ENCODE measurements at places on chromosomes 5 and 9.

- no peak for DNase-seq
Observed at GRCh38 chr9:14155237-14155636, 158.7 kb downstream of the NFIB start.

DNA sequence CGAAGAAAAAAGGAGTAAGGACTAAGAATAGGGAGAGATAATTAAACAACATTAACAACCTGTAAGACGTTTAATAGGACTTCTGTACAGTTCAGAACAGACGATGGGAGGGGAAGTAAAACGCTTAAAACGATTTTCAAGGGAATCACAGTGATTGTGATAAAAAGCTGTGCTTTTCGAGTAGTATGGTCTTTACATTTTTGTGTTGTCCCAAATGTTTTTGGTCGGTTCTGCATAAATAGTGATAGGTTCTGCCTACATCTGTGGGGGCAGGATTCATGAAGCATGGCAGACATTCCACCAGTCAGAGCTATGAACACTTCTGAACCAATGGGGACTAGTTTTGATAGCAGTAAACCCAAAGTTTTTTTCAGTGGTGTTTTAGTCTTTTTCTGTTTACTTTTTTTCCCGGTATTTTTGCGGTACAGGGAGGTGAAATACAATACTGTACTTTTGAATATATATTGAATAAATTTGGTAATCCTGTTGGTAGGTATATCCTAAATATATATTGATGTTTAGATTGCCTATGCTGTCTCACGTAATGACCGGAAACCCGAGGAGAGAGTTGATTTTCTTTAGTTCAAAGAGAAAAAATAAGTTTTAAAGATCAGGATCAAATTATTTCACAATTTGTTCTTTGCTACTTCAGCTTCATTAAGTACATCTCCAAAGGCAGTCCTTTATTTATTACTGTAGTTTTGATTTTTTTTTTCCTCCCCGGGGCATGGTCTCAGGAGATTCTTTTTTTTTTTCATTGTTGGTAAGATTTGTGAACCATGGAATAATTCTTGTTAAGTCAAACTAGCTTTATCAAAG, 1.3 kb downstream of the ERBIN start:
- peak; percentile 37 for DNase-seq

GRCh38 chr5:174751154-174752000, 27.0 kb downstream of the MSX2 start:
- DNase-seq, result no peak

- no peak for DNase-seq
Observed at GRCh38 chr5:179900711-179901110, 7.0 kb downstream of the TBC1D9B start.

GRCh38 chr5:111124793-111125192, 32.6 kb downstream of the WDR36 start:
- DNase-seq, result no peak

DNA sequence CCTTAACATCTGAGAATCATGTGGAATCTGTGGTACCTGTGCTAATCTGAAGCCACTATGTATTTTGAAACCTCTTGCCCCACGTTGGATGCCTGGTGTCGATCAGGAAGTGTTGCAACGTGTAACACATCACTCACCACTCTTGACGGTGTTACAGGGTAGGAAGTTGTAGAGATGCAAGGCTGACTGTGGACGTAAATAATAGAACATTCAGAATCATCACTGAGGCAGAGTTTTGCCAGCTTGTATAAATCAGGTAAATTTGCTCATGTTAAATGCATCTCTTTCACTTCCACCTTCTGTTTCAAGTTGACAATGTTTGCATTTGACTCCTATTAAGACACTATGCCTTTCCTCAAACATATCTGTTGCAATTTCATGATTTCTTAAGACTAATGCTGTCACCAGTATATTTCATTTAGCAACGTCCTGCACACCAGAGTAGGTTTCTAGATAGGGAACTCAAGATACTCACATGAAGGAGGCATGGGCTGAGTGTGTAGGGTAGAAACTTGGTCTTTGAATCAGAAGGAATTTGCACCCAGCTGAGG, 38.1 kb downstream of the BASP1 start:
- DNase-seq, result peak; percentile 37

DNA sequence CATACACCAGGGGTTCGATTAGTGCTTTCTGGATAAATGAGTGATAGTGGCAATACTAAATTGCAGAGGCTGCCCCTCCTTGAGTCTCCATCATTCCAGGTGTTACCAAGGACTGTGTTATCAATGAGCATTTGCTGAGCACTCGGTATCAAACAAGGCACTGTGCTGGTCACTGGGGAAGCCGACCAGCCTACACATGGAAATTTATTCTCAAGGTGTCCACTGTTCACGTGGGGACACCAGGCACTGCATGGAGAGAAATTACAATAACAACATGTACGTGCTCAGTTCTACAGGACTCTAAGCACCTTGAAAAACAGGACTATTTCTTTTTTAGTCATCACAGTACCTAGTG, 22.2 kb downstream of the RGS3 start:
- DNase-seq, result no peak

DNA sequence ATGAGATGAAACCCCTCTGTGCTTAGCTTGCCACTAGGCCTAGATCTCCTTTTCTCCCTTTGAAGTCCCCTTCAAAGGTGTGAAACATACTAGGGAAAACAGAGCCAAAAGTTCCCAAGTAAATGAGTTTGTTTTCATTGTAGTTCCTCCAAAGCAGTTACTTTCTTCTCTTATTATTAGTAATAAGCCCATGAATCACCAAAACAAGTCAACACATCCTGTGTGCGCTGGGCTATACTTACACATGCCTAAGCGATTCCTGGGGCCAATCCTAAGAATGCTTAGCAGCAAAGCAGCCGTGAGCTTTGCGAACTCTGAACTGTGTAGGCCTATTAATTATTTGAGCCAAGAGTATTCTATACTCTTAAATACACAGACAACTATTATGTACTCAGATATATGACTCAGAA, 7.6 kb downstream of the ENC1 start:
- peak; percentile 32 for DNase-seq

GRCh38 chr9:91741522-91741921, 208.5 kb downstream of the ROR2 start:
- DNase-seq, result peak; percentile 72

GRCh38 chr5:8750100-8750499, 795.8 kb downstream of the SEMA5A start:
- peak; percentile 75 for DNase-seq

- no peak for DNase-seq
Observed at GRCh38 chr5:2755076-2755680, 3.7 kb upstream of the IRX2 start.

DNA sequence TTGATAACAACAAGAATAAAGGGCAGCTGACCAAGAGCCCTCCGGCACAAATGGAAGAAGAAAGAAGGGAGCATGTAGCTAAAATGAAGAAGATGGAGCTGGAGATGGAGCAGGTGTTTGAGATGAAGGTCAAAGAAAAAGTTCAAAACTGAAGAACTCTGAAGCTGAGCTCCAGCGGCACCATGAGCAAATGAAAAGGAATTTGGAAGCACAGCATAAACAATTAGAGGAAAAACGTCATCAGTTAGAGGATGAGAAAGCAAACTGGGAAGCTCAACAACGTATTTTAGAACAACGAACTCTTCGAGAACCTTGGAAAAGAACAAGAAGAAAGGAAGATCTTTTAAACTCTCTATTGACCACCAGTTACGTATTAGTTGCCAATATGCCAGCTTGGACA, 100.9 kb downstream of the GABBR2 start:
- peak; percentile 42 for DNase-seq

GRCh38 chr5:132385326-132386105, 16.0 kb downstream of the SLC22A5 start:
- DNase-seq, result no peak

GRCh38 chr5:45385321-45386058, 310.7 kb downstream of the HCN1 start:
- peak; percentile 86 for DNase-seq

DNA sequence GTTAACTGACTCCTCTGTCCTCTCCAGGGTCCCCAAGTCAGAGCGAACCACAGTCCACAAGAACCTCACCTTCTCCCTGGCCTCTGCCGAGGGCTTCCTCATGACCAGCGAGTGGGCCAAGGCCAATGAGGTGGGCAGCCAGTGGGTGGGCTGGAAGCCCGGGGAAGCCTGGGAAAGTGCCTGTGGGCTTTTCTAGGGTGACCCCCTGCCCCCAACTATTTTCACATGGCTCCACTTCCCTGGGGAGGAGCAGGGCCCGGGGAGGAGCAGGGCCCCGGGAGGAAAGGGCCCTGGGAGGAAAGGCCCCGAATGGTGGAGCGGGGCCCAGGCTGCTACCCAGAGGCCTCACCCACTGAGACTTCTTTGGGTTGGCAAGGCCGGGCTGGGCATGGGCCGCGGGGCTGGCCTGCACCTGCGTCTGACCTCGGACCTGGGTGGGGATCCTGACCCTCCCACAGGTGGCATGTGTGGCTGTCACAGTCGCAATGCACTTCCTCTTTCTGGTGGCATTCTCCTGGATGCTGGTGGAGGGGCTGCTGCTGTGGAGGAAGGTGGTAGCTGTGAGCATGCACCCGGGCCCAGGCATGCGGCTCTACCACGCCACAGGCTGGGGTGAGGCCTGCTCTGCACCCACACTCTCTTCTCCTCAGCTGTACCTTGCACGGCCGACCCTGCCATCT, 17.9 kb downstream of the ADGRD2 start:
- no peak for DNase-seq

- DNase-seq, result no peak
Observed at GRCh38 chr5:173729079-173729765, 112.8 kb upstream of the BOD1 start.

DNA sequence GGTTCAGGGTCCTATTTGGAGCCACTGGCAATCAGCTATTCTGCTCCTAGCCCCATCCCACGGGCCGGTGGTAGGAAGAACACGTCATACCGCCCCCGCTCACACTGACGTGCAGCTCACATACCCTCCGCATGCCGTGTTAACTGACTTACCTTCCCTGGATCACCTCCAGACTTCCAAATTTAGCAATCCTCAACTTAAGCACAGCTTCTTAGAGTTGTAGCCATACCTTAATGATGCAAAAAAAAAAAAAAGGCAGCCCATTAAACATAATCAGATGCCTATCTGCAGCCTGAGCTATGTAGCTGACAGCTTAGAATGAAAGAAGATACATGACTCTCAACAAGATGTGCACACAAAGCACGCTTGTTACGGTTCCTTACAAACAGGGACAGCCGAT, 93.0 kb downstream of the IRX2 start:
- DNase-seq, result no peak

DNA sequence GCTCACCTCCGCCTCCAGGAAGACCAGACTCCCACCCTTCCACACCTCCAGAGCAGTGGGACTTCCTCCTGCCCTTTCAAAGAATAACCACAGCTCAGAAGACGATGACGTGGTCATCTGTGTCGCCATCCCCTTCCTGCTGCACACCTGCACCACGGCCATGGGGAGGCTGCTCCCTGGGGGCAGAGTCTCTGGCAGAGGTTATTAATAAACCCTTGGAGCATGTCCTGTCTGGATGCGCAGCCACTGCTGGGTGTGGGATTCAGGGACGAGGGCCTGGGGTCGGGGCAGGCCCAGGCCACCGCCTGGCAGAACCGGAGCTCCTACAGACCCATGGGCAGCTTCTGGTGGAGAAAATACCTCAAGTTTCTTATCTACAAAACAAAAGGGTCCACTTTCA, 5.0 kb downstream of the PAEP start:
- DNase-seq, result no peak

DNA sequence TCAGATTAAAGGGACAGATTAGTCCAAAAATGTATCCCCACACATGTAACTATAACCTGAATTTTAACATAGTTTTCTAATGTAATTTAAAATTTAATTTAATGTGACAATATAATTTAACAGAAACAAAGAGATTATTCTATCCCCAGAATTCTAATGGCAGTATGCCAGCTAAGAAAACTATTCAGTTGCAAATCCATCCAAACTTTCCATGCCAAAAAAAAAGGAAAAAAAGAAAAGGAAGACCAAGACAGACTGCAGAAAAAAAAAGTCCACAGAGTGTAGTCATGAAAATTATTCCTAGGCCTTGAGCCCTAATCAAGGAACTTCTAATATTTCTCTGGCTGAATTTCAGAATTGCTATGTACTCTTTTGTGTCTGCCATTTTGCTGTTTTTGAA, 217.6 kb downstream of the CDH18 start:
- DNase-seq, result no peak

DNA sequence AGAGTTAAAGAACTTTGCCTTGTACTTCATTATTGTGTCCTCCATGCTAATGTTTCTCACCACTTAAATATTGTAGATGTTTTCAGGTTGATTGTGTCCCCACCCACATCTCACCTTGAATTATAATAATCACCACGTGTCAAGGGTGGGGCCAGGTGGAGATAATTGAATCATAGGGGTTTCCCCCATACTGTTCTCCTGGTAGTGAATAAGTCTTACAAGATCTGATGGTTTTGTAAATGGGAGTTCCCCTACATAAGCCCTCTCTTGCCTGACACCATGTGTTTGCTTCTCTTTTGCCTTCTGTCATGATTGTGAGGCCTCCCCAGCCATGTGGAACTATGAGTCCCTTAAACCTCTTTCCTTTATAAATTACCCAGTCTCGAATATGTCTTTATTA, 248.3 kb downstream of the FBXL7 start:
- DNase-seq, result no peak

DNA sequence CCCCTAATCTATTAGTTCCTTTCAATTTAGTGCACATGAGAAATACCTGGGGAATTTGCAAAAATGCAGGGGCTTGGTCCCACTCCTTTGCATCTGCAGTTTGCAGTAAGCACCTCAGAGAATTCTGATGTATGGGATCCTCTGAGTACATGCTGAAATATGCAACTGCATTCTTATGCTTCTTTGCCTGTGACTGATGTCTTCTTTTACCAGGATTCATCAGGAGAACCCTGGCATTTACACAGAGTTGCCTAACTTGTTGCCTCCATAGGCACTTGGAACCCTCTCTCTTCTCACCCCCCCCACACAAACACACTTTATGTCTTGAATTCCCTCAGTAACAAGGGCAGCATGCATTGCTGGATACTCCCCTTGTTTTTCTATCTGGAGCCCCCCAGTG, 173.1 kb downstream of the KDM4C start:
- DNase-seq, result peak; percentile 82

DNA sequence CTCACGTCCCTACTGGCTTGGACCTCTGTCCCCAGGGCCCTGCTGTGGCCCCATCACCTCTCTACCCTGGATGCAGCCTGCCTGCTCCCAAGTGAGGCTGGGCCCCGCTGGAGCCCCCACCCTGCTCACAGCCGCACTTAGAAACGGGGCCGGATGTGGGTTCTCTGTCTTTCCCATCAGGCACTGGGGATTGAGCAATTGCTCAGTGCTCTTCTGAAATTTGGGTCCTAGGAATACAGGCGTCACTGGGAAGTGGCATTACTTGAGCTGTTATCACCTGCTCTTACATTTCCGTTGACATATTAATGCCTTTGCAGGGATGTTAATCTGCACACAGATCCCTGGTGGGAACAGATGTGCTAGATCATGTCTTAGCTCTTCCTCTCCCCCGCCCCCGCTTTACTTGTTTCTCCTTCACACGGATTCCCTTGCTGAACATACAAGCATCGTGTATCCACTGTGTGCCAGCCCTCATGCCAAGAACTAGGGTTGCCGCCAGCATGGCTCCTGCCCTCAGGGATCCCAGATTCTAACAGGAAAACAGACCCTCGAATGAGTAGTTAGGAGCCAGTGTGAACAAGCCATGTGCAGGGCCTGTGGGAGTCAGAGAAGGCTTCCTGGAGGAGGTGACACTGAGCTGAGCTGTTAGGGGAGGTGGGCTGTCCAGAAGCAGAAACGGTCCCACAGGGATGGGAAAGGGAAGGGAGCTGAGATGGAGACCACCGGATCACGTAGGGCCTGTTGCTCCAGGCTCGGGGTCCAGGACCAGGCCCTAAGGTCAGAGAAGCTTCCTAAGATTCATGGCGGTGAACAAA, 65.1 kb downstream of the NEK6 start:
- DNase-seq, result no peak

Data from NCI-H226 (cell line).